Cerebellar nuclear complex (tissue), 1 donor: ENCODE measurements at places on chromosomes 2 and 18.

DNA sequence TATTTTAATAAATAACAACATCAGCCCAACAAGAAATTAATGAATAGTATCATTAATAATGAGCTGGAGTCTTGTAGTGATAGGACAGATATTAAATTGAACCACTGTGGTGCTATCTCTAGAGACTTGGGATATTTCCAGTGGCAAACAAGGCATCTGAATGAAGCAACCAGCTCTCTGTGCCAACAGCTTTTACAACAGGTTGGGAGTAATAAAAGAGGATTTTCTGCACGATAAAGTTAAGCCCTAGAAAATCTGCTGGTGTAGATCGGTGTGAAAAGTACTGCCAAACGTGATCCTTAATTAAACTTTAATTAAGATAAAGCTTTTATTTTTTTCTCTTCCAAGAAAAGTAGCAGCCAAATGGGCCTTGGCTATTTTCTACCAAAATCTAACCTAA lies 385.5 kb downstream of the NR4A2 start:
- no peak for DNase-seq

- DNase-seq = no peak
Observed at GRCh38 chr2:67600222-67600871, 203.2 kb downstream of the ETAA1 start.

DNA sequence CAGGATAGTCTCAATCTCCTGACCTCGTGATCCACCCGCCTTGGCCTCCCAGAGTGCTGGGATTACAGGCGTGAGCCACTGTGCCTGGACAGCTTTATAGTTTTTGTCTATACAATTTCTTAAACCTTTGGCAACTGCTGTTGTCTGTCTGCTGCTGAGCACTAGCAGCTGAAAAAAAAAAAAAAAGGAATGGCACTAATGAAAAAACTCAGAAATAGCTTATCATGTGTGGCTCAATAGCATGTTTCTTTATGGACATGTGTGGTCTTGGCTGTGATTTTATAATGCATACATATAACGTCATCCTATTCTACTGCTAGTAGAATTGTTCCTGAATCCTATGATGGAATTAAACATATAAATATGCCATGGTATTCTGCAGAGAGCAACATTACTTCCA lies 231.2 kb downstream of the TPGS2 start:
- DNase-seq = no peak

DNA sequence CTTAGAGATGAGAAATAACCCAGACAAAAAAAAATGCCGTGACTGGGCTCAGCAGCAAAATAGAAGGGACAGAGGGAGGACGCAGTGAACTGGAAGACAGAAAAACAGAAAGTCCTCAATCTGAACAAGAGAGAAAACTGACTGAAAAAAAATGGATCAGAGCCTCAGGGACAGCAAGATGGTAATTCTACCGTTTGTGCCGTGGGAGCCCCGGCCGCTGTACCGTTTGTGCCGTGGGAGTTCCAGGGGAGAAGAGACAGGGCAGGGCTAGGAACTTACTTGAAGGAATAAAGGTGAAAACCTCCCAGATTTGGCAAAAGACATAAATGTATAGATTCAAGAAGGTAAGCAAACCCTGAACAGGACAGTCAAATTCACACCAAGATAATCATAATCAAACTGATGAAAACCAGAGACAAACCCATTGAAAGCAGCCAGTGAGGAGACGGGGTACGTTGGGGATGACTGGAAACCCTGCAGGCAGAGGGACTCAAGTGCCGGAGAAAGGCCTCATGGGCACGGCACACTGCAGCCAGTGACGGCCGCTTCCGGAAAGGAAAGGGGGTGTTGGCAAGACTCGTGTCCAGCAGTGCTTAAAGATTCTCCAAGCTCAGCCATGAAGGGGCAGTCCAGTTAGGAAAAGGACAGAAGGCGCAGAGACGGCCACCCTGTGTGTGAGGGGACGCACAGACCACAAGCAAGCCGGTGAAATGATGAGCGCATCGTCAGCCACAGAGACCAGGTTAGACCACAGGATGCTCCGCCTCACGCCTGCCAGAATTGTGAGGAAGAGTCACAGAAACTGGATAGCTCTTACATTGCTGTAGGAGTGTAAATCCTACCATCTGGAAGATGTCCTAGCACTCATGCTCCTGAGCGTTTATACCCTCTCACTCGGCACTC lies 40.0 kb upstream of the NFATC1 start:
- no peak for DNase-seq

GRCh38 chr2:9031246-9031645 lies 27.8 kb upstream of the MBOAT2 start:
- no peak for DNase-seq

DNA sequence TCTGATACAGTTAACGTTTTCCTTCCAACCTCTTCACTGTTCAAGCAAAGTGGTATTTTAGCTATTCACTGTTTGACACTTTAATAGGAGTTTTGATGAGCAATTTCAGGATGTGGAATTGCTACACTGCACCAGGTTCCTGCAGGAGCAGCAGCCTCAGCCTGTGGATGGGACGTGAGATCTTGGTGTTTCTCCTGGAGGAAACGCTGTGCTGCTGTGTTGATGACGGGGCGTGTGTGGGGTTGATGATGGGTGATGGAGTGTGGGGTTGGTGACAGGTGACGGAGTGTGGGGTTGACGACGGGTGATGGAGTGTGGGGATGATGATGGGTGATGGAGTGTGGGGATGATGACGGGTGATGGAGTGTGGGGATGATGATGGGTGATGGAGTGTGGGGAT lies 98.9 kb downstream of the RTP5 start:
- no peak for DNase-seq

DNA sequence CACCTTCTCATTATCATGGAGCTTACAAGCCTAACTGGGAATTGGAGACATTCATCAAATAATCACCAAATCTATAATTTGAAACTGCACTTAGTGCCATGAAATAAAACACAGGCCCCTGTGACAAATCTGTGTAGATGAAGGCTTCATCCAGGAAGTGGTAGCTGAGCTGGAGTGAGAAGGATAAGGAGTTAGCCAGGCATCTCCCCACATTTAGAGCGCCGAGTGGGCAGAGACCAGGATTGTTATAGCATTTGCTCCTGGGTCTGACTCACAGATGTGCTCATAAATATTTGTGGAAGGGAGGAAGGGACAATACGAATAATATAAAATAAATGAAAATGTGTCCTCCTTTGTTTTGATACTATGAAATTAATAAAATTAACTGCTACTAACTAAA lies 2.5 kb upstream of the MAT2A start:
- no peak for DNase-seq

DNA sequence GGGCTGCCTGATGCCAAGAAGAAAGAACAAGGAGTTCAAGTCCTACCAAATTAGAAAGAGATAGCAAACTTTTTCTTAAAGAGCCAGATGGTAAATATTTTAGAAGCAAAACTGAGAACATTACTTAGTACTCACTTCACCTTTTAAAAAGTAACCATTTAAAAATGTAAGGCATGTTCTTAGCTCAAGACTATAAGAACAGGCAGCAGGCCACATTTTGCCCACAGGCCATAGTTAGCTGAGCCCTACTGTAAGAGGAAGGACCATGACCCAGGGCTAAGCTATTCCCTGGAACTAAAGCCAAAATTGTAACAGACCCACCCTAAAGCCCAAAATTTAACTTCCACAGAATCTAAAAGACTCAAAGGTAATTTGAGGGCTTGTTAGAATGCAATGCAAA lies 31.3 kb downstream of the USP40 start:
- DNase-seq = no peak

DNA sequence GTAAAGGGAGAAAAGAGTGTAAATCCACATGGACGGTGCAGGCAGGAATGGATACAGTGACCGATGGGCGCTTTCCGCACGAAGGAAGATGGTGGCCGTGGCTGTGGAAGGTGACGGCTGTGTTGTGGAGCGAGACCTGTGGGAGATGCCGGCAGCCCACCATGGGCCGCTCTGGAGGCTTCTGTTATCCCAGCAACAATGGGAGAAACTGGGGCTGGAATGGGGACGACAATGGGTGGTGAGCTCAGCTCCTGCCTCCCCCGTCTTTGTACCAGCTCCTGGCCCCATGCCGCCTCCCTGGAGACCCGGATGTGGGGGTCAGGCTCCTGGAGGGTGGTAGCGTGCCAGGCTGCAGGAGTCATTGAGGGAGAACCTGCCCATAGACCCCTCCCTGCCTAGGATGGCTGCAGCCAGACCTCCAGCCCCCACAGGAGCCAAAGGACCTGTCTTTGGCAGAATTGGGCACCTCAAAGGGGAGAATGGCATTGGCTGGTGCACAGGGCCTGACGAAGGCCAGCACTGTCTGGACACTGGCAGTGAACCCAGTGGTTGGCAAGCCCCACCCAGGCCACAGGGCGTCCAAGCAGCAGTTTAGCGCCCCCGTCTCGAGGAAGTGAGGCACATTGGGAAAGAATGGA lies 72.6 kb downstream of the SLC66A2 start:
- DNase-seq = no peak

GRCh38 chr2:32788114-32788513 lies 158.6 kb upstream of the LTBP1 start:
- DNase-seq = no peak

DNA sequence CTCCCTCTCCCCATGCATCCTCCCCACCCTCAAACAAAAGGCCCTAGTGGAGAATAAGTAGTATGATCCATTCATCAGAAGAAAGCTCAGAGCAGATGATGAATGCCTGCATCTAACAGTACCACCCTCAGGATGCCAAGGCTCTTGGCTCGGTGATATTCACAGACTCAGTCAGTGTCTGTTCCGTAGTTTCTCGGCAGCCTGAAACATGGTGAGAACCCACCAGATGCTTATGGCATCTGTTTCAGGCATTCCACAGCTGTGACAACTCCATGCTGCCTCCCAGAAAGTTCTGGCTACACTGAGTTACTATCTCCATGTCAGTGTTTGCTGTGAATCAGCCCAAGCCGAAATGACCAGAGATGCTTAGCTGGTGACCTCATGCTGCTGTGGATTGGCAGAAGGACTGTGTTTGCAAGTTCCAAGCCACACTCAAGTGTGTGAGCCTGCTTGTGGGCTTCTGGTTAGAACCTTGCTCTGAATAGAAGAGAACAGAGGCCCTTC lies 83.9 kb downstream of the WDSUB1 start:
- no peak for DNase-seq

DNA sequence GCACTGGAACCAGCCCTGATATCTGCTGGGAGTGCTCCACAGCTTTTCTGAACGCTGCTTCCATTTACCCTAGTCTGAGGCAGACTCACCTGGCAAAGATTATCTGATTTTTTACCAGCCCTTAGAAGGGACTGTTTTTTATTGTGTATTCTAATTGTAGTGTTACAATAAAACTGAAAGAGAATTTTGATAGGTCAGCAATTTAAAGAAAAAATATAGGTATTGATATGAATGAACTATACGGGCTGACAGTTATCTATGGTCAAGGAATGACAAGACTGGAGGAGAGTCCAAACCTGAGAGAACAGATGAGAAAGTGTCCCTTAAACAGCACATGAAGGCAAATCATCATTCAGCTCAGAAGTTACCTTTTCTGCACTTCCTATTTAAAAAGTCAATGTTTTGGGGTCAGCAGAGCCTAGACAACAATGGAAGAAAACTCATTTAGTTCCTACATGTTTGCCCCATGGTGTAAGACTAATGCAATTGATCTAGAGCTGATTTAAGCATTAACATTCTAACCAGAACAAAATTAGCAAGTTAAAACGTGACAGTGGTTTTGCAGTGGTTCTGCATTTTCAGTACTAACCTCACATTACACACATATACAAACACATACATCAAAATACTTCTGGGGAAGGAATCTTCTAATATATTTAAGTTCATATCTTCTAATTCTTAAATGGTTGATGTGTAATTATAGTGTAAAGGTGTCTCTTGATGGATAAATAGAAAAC lies 500.9 kb downstream of the TGIF1 start:
- no peak for DNase-seq

DNA sequence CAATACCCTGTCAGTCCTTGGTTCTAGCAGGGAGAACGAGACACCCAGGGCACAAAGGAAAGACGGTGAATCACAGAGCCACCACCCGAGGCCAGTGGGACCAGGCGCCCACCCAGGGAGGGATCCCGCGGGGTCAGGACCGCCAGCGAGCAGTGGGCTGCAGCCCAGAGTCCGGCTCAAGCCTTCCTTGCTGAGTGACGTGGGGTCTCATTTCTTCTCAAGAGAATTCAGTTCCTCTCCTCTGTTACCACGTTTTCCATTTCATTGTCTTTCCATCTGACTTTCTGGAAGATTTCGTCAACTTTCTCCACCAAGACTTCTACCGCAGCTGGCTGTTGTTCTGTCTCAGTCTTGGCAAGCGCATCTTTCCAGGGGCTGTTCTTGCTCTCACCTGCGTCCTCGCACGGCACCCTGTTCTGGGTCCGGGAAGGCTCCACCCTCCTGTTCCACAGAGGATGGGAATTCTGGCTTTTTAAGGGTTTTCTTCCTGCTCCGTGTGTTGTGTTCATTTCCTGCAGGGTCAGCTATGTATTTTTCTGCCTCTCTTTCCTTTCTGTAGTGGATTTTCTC lies 248.6 kb downstream of the NDUFA10 start:
- DNase-seq = no peak

- DNase-seq = no peak
Observed at GRCh38 chr18:7954238-7954637, 387.1 kb downstream of the PTPRM start.

DNA sequence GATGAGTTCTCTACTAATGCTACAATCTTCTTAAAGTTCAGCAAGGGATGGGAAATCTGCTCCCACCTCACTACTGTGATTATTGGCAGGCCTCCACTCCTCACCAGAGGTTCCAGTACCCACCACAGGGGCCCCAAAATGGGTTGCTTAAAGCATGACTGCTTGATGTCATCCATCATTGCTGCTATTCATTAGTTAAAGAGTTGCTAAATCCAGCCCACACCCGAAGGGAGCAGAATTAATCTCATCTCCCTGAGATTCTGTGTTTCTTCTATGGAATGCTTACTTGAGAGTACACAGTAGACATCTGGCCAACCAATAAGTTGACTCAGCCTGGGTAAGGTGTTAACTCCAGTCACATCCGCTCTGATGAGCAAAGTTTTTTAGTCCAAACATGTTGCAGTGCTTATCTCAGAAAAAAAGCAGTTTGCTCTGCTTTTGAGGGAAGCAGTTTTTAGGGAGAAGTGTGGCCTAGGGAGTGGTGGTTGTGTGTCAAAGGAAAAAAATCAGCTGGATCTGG lies 690.2 kb upstream of the POU3F3 start:
- no peak for DNase-seq

GRCh38 chr2:96198921-96199320 lies 9.7 kb downstream of the STARD7 start:
- DNase-seq = no peak

DNA sequence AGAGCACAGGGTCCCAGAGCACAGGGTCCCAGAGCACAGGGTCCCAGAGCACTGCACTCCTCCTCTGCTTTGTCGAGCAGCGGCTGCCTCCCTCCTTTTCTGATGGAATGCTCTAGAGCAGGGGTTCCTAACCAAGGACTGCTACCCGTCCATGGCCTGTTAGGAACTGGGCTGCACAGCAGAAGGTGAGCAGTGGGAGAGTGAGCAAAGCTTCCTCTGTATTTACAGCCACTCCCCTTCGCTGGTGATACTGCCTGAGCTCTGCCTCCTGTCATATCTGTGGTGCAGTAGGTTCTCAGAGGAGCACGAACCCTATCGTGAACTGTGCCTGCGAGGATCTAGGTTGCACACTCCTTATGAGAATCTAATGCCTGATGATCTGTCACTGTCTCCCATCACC lies 33.1 kb upstream of the ADNP2 start:
- DNase-seq = no peak

- DNase-seq = no peak
Observed at GRCh38 chr18:23538001-23538400, 34.7 kb downstream of the RMC1 start.

GRCh38 chr2:191679818-191680600 lies 2.1 kb downstream of the NABP1 start:
- no peak for DNase-seq
